ENCODE measurements at places on chromosomes 11 and 22.

DNA sequence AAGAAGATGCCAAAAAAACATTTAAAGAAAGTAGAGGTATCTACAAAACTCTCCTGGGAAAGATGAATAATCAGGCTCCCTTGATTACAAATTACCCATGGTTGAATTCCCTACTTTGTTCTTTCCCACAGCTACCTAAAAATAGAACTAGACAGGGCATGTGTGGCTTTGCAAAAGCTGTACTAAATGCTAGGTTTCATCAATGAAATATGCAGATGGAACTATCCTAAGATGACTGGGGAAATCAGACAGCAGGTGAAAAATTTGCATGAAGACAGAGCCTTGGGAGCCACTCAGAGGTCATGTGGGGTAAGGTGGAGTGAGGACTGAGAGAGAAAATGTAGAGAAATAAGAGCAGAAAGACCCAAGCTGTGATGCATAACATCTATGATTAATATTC, 14.7 kb downstream of the LAYN start:
- DNase-seq: no peak

DNA sequence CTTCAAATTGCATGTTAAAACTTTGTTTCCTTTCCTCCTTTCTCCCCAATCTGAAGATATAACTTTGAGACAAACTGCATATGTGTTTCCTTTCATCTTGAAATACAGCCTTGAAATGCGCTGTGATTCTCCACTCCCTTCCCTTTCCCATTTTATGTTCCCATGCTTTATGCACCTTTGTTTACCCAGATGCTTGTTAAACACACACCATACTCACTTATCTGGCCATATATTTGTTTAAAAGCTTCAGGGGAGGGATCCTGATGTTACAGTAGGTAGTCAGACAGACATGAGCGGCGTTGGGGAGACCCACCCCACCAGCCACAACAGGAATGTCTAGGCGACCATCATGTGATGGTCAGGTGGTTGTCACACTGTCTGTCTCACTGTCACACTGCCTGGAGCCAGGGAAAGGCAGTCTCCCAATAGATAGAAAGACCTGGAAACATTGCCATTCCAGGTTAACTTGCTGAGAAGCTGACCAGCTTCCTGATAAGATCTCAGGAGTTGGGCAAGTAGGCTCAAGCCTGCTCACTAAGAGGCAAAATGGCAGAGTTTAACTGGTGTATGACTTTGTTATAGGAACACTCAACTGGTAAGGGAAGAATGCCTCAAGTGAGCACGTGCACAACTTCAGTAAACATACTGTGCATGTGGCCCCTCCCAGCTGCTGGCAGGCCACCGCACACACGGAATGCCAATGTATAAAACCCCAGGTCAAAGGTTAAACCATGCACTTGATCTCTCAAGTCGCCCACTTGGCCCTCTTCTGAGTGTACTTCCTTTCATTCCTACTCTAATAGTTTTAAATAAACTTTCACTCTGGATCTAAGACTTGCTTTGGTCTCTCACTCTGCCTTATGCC, 23.5 kb upstream of the MSANTD2 start:
- no peak for DNase-seq

GRCh38 chr11:88594274-88594950, 256.9 kb upstream of the CTSC start:
- DNase-seq: no peak

DNA sequence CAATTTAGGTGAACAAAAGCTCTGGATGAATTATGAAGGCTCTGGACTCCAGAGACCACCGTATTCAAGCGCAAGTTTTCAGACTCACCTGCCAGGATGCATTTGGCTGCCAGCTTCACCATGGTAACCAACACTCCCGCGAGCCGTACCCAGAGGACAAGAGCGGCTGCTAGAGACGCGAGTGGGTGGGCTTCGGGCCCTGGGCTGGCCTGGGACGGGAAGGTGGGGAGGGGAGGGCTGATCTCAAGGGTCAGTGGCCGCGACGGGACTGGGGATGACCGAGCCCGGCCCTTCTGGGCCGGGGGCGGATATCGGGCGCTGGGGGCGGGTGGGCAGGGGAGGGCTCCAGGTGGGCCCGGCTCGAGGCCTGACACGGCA, 344 bp downstream of the IFT27 start:
- peak; percentile 32 for DNase-seq

DNA sequence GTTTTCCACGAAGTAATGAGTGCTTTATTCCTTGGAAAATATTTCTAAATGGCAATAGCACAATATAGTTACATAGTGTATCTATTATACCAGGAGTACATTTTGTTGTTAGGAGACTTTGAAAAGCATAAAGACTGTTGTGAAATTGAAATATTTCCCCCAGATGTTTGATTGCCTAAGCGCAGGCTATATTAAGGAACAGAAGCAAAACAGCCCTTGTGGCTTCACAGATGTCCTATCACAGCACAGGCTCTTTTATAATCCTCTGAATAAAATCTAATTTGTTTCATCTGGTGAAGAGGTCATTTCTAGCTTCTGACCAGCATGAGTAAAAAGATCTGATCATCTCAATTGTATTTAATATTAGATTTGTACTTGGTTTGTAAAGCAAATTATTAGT, 48.2 kb downstream of the BSX start:
- DNase-seq: no peak

- DNase-seq: no peak
Measured at GRCh38 chr11:126992065-126992803, 8.3 kb downstream of the KIRREL3 start.

GRCh38 chr11:128086794-128087193, 500.6 kb downstream of the ETS1 start:
- no peak for DNase-seq

DNA sequence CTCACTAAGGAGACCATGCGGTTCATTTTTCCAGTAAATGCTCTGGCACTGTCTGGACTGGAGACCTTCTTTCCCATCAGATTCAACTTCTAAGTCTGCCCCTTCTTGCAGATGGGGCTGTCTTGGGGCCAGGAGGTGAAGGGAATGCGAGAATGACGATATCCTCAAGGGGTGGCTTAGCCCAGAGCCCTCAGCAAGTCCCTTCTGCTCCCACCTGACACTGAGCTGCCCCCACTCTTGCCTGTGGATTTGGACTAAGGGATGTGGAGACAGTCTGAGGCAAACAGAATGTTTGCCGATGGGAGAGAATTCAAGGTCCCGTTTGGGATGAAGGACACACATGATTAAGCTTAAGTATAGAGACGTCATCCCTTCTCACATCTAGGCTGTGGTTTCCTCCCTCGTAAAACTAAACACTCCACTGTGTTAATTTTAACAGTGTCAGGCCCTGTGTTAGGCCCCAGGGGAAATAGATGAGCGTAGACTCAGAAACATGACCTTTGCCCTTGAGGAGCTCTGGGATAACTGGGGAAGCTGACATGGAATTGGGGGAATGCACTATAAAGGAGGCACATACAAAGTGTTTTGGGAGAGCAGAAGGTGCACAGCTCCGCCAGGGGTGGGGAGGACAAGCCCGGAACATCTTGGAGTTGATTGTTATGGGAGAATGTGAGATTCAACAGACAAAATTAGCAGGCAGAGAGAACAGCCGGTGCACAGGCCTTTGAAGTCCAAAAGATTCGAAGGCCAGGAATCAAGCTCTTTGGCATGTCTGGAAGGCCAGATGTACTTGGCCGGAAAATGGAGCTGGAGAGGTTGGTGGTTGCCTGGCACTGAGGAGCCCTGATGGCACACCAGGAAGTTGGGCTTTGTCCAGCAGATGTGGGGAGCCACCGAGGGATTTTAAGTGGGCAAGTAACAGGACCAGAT, 71.6 kb downstream of the ST3GAL4 start:
- no peak for DNase-seq

DNA sequence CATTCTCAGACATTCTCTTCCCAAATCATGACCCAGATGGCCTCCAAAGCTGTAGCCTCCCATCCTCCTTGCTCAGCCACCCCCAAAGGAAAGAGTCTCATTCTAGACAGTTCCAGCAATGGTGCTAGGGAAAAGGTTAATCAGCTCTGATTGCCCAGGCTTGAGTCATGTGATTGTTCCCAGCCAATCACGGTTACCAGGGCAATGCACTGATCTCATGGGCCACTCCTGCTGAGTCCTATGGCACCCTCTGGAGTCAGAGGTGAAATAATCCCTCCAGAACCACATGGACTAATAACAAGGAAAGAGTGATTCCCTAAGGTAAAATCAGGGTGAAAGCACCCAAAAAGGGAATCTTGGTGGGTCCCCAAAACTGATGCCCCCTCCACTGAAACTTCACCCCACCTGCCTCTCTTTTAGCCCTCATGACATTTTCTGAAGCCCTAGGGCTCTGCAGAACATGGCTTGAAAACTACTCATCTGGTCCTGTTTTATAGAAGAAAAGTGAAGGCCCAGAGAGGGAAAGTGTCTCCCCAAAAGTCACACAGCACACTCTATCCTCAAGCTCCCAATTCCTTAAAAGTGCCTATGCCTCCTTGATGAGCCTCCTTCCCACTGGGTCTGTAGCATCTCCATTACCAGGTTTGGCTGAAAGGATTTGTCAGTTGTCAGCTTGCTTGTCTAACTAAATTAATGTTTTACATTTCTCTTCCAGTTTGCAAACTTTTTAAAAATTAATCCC, 203.7 kb downstream of the MN1 start:
- no peak for DNase-seq

- DNase-seq: no peak
Measured at GRCh38 chr11:12724301-12725054, 50.3 kb downstream of the TEAD1 start.

Data from GM20000 (cell line).